Fibroblast of the aortic adventitia (primary cell): ENCODE measurements at places on chromosomes 13 and 19. TPM values are rescaled to one million over a fixed set of nuclear protein-coding genes. Genes with fewer than 3 reads are reported as not detected.

DNA sequence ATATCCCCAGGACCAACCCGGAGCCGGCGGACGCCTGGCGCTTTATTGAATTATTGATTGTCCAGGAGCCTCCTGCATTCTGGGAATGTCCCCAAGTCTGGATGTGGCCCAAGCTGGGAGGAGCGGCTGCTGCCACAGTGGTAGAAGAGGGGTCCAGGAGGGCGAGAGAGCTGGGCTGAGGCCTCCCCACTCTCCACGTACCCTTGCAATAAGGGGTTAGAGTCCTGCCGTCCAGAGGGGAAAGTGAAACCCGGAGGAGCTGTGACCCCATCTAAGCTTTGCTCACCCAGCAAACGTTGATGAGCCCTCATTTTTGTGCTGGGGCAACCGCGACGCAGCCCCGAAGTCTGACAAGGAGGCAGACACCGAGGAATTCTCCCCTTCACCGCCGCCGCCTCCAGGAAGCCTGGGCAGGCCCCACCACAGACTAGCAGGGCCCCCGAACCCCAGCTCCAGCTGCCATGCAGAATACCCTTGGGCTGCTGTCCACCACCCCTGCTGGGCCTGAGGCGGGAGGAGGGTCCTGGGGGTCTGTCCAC is 1.4 kb upstream of the C2CD4C start:
- no peak for DNase-seq

- DNase-seq, result no peak
These were observed 83.7 kb downstream of the STK24 start for GRCh38 chr13:98493042-98493712.

GRCh38 chr19:30133803-30134202 is 191.8 kb downstream of the URI1 start:
- DNase-seq, result no peak

DNA sequence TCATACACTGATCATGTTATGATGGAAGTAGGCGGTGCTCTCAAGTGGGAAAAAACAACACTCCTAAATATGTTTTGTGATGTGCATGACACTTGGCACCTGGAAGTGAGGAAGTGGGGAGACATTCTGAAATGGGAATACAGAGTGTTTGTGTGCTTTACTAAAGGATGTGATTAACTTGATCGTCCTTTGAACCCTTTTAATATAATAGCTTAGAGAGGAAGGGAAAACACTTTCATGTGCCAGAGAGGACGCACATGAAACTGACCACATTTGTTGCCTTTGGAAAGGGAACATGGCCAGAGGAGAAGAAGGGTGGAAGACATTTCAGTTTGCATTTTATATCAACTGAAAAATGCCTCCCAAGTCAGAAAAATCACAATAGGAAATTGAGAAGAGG is 31.4 kb downstream of the SMAD9 start:
- DNase-seq, result peak; percentile 24

DNA sequence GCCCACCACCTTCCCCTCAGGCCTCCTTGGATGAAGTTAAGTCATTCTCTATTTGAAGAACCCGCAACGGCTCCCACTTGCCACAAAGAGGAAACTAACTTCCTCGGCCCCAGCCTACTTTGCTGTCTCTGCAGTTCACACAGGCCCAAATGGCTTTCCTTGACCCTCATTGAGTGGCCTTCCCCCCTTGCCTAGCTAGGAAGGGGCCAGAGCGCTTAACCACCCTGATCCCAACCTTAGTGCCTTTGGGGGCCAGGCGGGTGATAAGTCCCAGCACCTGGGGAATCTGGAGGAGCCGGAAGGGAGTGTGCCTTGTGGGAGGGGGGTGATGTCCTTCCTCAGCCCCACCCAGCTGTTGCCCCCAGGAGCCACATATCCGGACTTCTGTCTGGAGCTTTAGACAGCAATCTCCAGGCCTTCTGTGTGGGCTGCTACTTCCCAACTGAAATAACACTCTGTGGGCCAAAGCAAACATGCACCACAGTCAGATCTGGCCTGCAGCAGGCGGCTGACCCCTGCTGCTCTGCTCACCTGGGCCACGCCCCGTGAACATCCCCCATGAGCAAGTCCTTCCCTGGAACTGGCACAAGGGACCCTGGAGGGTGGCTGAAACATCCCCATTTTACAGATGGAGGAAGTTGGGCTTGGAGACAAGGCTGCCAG is 10.5 kb downstream of the NECTIN2 start:
- no peak for DNase-seq

DNA sequence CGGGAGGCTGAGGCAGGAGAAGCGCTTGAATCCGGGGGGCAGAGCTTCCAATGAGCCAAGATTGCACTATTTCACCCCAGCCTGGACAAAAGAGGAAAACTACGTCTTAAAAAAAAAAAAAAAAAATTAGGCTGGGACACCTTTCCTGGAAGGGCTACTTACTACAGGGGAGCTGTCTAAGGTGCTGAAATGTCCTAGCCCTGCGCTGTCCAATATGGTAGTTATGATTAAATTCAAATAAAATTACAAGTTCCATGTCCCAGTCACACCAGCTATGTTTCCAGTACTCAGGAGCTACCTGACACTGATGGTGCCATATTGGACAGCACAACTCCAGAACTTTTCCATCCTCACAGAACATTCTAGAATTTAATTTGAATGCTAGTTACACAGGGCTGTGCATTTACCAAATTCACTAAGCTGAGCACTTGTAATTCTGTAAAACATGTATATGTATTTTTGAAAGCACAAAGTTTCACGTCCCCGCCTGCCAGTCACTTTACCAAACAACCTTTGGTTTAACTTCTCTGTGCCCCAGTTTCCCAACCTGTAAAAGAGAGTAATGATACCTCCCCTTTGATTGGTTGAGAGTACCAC is 9.2 kb upstream of the ZSCAN22 start:
- peak; percentile 62 for DNase-seq

- no peak for DNase-seq
These were observed 350.2 kb downstream of the IRS2 start for GRCh38 chr13:109436055-109436622.

- DNase-seq, result no peak
These were observed 17.6 kb downstream of the GPR42 start for GRCh38 chr19:35388277-35389054.

DNA sequence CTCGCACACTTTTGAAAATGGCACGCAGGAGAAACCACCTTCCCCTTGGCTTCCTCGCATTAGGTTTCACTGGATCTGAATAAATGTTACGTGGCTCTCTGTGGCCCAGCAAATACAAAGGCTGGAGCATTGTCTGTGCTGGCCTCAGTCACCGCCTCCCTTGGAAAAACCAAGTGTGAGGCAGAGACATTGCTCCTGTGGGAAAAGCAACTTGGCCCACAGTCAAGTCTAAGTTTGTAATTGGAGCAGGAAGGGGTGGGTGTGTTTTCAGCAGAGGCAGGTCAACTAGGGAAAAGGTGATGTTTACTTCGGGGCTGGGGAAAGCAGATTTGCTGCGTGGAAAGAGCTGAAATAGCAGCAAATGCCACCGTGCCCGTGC is 101.6 kb downstream of the IRS2 start:
- no peak for DNase-seq

DNA sequence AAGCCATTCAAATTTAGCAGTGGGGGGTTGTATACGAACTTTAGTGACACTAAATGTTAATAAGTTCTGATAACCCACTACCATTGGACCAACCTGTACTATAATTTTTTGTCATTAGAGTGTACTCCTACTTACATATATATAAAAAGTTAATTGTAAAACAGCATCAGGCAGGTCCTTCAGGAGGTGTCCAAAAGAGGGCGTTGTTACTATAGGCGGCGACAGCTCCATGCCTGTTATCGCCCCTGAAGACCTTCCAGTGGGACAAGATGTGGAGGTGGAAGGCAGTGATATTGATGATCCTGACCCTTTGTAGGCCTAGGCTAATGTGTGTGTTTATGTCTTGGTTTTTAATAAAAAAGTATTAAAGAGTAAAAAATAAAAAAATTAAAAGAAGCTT is 27.5 kb downstream of the SPRYD7 start:
- DNase-seq, result no peak

DNA sequence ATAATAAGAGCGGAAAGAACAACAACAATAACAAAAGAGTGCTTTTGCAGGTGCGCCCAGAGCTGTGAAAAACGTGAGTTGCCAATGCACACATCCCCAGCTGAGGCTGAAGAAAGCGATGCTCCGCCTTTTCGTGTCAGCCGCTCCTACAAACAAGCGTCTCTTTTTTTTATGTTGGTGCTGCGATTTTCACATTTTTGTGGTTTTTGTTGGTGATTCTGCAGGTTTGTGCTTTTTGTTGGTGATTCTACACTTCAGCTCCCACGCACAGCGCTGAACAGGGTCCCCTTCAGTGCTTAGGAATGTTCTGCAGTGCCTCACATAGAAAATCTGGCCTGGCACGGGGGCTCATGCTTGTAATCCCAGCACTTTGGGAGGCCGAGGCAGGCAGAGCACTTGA is 7.3 kb upstream of the SBK3 start:
- peak; percentile 77 for DNase-seq

DNA sequence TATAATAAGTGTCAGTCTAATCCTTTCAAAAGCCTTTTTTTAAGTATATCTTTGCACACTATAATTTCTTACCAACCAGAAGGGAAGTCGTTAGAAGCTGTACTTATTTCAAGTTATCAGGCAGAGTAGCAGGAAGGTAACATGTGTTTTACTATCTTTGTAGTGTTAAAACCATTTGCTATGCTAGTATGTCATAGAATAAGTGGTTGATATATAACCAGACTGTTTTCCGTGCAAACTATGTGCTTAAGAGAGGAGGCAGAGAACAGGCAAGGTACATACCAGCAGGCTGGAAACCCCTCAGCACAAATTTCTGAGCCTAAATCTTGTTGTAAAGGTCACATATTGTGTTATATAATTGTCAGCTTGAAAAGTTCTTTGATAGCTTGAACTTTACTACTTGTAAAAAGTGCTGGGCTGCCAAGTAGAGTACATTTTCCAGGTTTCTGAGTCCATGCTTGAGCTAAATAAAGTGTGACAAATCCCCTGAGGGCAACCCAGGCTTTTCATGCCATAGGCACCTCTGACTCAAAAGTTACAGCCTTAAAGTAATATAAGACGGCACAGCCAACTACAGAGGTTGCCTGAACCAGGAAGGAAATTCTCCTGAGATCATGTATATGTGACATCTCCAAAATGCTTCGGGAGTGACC is 1297.4 kb downstream of the PCDH9 start:
- DNase-seq, result peak; percentile 36

Gene CEACAM3
- total RNA-seq, result not detected in 2 replicates

Gene NKPD1
- 0.25 and 0.36 TPM in 2 replicates for total RNA-seq

Gene KLC3
- total RNA-seq, result not detected in 2 replicates
